Dermis microvascular lymphatic vessel endothelial cell (primary cell): ENCODE measurements at places on chromosomes 5 and 9. TPM values are rescaled to one million over a fixed set of nuclear protein-coding genes. Genes with fewer than 3 reads are reported as not detected.
A peak's percentile ranks its signal among the peaks of the same experiment; 100 is the strongest.

DNA sequence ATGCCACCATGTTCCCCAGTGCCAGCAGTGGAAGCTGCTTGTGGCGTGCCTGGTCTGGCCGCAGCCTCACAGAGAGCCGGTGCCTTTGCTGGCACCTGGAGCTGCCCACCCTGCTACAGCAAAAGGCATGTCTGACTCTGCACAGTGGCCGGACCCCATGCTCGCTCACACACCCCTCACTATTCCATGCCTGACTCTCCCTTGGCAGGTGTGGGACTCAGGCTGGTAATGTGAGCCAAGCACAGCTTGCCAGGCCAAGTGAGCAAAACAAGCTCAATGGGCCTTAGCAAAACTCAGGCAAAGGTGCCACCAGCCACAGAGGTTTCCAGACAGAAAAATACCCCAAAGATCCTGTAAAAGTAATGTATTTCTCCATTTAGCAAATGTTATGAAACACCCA is 15.5 kb downstream of the GNA14 start:
- DNase-seq, result no peak

GRCh38 chr5:75361310-75361709 is 24.3 kb downstream of the HMGCR start:
- DNase-seq, result no peak

DNA sequence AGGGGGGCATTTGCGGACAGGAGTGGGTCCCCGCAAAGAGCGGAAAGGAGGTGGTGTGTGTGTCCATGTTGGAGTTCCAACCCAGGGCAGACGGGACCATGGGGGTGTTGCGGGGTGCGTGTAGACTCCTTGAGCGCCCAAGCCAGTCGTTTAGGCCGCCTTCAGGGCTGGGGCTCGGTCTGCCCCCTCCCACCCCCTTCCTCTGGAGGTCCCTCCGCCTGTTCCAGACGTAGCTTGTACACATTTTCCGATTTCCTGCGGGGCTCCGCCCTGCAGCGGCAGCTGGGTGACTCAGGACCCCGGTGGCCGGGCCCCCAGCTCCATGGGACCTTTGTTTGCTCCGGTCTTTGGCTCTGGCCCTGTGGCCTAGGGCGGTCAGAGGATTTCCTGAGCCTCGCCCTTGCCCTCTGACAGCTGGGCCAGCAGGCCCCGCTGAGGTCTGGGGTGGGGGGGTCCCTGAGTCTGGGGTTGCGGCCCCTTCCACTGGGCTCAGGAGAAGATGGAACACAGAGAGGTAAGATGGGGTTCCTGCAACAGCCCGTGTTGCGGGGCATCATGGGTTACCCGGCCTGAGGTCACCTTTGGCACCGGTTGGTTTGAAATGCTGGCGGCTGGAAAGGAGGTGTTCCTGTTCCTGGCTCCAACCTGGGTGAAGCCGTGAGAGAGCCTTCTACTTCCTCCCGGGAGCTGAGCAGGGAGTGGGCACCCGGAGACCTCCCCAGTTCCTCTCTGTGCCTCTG is 1.5 kb downstream of the PKN3 start:
- peak; percentile 55 for DNase-seq

- no peak for DNase-seq
Measured at GRCh38 chr9:38120961-38121360, 51.9 kb upstream of the SHB start.

- DNase-seq, result no peak
Measured at GRCh38 chr5:33944543-33945132, 8.5 kb downstream of the RXFP3 start.

- DNase-seq, result no peak
Measured at GRCh38 chr5:36662291-36662851, 56.0 kb downstream of the SLC1A3 start.

The BNC2 gene
- 4.5 and 5.7 TPM in 2 replicates for total RNA-seq

The TRAF2 gene
- total RNA-seq, result 13.0 and 21.9 TPM in 2 replicates

The LCN6 gene
- total RNA-seq, result 0.13 TPM in 1 of 2 replicates, not detected in the other
